Activated T-cell treated with anti-CD3 and anti-CD28 coated beads for 48 hours (primary cell): ENCODE measurements at places on chromosomes 2 and 18.

GRCh38 chr2:10041711-10042110 lies 1.6 kb upstream of the KLF11 start:
- DNase-seq: no peak

DNA sequence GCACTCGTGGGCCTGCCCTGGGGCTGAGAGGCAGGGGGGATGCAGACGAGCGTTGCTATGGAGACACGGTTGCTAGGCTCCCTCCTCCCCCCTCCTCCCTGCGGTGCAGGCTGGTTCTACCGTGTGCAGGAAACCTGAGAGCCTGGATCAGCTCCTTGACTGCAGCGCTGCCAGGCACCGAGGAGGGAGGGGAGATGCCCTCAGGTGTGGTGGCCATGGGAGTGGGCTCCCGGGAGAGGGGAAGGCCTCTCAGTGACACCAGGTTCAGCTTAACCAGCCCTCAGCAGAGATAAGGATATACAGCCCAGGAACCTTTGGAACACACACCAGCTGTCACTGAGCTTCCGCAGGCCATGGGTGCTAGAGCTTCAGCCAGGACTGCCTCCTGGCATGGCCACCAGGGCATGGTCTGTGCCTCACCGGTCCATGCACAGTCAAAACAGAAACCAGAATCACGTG lies 124.4 kb upstream of the PXDN start:
- DNase-seq: no peak

GRCh38 chr2:74067221-74067747 lies 80.4 kb downstream of the BOLA3 start:
- no peak for DNase-seq

DNA sequence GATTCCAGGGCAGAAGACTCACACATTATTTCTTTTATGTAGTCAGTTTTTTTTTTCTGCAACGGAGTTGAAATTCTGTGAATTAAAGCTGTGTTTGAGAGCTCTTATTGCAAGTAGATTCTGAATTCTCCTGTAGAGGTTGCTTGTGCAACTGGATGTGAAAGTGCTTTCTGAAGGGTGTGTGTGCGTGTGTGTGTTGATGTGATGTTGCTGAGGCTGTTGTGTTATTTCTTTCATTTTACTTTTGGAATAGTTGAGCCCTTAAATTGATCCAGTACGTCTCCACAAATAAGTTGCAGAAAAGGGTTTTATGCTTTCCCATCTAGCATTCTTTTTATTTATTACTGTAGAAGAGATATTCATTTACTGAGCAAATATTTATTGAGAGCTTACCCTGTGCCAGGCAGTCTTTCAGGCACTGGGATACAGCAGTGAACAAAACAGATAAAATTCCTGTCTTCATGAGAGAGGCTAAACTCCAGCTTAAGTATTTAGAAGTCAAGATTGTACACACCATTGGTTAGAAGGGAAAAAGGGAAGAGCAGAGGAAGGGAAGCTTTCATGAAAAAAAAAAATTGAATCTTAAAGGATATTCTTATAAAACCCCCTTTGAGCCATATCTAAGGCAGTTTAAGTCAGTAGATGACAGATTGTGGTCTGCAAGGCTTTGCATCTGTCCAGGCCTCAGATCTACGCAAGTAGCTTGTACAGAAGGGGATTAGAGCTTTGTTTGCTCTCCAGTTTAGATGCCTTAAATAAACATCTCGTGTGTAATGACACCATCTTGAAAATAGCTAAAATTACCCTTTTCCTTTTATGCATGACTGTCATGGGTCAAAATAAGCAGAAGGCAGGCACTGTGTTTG lies 58.2 kb downstream of the MYO1B start:
- no peak for DNase-seq

DNA sequence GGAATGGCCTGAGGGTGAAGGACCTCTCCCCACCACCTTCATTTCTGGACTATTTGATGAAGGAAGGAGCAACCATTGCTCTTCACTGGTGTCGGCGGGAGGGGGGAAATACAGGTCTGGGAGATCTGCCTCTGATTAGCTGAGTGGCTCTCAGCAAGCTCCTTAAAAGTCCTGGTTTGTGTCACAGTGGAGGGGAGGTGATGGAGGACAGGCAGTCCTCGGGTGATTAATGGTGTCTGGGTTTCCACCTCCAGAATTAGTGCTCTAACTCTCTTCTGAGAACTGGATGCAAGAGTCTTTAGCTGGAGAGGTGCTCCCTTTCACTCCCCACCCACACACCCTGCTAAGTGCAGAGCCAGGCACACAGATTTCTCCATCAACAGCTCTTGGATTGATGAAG lies 83.2 kb downstream of the TTC32 start:
- no peak for DNase-seq

- no peak for DNase-seq
These were observed 8.1 kb downstream of the PPP4R3B start for GRCh38 chr2:55609193-55609794.

- DNase-seq: no peak
These were observed 17.9 kb upstream of the MSGN1 start for GRCh38 chr2:17798338-17798737.

DNA sequence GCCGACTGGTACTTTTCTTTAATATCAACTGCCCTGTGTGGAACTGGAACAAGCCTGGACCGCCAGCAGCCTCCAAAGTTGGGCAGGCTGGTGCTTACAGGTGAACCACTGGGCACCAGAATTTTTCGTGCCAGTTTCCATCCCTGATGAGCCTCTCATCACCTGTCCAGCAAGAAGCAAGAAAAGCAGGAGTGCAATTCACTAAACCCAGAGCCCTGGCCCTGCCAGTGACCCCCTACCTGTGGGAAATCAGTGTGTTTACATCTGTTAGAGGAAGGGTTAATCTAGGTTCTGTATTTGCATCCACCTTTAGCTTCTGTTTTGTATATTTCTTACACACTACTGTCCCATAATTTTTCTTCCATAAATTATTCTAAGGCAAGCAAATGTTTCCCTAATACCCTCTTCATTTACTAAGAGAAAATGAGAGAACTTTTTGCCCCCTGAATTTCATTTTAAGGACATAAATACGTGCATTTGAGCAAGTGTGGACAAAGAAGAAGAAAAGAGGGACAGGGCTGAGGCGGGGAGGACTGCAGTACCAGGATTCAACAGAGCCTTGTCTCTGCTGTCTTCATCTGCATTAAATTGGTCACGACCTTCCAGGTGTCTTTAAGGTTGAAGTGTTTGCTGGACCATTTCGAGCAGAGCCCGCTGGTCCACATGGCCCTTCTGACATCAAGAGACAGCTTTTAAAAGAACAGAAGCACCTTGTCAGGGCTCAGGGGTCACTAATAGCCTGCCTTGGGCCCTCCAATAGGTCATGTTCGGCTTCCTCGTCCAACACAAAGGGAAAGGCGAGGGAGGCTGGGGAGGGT lies 763.1 kb downstream of the BCL11A start:
- DNase-seq: no peak

- DNase-seq: no peak
These were observed 21.7 kb downstream of the METTL21A start for GRCh38 chr2:207603486-207603885.

DNA sequence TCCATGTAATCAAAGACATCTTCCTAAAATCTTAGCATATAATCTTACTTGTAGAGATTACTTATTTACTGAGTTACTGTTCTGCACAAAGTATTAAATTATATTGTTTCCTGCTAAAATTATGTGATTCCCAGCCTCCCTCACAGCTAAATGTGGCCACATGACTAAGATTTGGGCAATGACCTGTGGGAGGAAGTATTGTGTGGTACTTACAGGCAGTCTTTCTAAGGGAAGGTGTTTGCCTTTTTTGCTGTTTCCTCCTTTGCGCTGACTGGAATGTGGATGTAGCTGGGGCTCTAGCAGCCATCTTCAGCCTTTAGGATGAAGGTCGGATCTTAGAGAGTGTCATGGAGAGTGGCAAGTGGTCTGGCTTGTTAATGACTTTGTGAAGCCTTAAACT lies 146.3 kb upstream of the APCDD1 start:
- no peak for DNase-seq

DNA sequence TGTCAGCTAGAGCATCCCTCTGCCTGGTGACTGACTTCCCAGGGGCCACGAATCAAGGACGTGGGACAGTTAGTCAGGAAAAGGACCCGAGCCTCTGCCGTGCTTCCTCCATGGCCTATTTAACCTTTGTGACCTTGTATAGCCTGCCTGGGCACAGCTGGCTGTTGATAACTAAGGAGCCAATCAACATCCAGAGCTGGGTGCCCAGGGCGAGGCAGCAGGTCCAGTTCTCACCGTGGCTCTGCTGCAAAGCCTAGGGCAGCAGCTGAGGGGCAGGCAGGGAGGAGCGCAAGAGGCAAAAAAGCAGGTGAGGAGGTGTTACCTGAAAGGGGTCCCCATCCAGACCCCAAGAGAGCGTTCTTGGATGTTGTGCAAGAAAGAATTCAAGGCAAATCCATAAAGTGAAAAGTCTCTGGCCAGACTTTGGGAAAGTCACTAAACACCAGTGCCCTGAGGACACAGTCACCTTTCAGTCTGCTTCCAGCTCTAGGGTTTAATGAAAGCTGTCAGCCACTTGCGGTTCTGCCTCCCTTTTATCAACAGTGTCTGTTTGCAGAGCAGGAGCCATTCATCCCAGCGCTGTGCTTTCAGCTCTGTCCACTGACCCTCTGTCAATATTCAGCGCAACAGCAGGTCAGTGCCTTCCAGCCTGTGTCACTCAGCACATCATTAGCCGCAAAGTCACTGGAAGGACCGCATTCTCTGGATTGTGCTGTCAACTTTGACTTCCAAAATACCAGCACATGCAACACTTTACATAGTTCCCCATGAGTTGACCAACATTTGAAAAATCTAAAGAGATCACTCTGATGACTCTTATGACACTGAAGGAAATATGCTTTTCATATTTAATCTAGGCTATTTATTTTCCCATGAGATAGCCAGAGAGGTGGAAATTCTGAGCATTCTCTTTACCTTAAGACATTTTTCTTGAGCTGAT lies 38.6 kb upstream of the ASAP2 start:
- no peak for DNase-seq

DNA sequence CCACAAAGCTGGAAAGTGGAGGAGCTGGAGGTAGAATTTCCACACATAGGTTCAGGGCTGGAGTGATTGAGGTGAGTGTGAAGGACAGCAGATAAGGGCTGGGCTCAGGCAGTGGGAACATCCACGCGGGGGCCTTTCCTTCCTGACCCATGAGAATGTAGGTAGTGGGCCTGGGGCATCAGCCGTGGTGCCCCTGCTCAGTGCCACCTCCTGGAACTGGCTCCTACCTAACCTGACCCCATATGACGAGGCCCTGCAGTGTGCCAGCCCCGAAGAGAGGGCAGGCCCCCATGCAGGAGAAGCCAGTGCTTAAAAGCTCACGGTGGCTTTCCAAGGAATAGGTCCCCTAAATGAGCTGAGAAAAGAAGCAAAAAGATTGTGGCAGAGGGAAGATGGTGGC lies 66.2 kb downstream of the HS6ST1 start:
- no peak for DNase-seq

- DNase-seq: no peak
These were observed 56.4 kb downstream of the STK25 start for GRCh38 chr2:241451840-241452506.

DNA sequence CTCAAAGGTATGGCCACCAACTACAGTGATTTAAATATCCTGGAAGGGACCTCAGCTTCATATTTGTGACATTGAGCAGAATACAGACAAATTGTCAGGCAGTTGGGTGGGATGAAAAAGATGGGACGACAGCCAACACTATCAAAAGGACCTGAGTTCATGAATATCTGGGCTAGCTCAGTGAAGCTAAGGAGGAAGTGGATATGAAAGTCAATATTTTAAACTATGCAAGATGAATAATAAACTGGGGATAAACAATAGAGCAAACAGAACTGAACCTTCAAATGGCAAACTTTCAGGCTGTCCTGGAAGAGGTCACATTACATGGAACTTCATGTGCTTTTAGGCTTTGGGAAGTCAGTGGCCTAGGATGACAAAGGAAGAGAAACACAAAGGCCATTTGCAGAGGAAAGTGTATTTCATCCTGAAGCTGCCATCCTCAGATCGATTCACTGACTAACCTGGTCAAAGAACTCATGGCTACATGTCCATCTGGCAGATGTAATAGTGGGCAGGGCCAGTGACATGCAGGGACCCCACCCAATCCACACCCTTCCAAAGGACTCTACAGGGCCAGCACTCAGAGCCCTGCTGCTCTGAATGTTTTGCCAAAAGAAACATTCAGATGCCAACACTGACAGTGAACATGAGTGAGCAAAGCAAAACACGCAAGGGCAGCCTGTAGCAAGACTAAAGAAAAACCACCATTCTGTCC lies 175.7 kb downstream of the ETAA1 start:
- no peak for DNase-seq

DNA sequence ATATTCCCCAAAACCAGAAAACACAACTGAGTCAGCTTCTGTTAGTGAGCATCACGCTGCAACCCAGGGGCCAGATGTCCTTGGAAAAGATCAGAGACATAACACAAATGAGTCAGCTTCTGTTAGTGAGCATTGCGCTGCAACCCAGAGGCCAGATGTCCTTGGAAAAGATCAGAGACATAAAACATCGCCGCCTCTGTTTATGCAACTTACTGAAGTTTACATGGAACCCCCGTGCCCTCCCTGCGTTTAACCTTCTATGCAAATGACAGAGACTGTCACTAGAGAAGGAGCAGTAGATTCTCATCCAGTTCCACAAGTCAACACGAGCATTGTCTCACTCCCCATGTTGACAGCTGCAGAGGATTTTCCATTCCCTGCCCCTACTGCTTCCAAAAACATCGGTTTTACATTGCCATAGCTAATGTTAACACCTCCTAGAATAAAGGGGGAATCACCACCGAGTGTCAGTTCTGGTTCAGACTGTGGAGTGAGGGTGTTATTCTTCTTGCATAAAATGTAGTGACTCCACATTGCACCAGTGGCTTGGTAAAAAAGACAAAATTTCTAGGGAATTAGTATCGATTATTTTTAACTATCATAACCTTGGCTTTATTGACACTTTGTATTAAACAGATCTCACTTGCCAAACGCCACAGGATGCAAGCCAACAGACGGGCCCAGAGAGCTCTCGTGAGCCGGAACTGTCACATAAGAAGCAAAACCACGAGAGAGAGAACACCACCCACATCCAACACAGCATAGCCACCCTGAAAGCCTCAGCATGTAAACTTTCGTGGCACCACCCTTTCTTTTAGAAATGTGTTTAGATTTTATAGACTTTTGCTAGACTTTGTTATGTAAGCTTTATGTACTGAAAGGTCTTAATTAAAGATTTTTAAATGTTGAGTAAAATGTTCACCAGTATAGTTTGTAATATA lies 87.7 kb downstream of the SH3YL1 start:
- DNase-seq: peak; percentile 18

GRCh38 chr18:49223837-49224529 lies 236.5 kb downstream of the DYM start:
- no peak for DNase-seq

- no peak for DNase-seq
These were observed 10.1 kb downstream of the ZNF519 start for GRCh38 chr18:14122097-14122496.

- DNase-seq: no peak
These were observed 86.1 kb upstream of the SCG2 start for GRCh38 chr2:223688094-223688835.

GRCh38 chr18:57771193-57771592 lies 31.9 kb downstream of the ATP8B1 start:
- DNase-seq: no peak
